ENCODE measurements at places on chromosomes 5 and 9. TPM values are rescaled to one million over a fixed set of nuclear protein-coding genes. Genes with fewer than 3 reads are reported as not detected.

The CTSL gene
- total RNA-seq, result 128 TPM

The HRH2 gene
- 0.17 TPM for total RNA-seq

The SLC2A8 gene
- 9.2 TPM for total RNA-seq

The FBP1 gene
- total RNA-seq, result not detected
